ENCODE measurements at places on chromosomes 1 and 21.

- DNase-seq = no peak
Measured at GRCh38 chr1:36871146-36871971, 163.0 kb downstream of the GRIK3 start.

DNA sequence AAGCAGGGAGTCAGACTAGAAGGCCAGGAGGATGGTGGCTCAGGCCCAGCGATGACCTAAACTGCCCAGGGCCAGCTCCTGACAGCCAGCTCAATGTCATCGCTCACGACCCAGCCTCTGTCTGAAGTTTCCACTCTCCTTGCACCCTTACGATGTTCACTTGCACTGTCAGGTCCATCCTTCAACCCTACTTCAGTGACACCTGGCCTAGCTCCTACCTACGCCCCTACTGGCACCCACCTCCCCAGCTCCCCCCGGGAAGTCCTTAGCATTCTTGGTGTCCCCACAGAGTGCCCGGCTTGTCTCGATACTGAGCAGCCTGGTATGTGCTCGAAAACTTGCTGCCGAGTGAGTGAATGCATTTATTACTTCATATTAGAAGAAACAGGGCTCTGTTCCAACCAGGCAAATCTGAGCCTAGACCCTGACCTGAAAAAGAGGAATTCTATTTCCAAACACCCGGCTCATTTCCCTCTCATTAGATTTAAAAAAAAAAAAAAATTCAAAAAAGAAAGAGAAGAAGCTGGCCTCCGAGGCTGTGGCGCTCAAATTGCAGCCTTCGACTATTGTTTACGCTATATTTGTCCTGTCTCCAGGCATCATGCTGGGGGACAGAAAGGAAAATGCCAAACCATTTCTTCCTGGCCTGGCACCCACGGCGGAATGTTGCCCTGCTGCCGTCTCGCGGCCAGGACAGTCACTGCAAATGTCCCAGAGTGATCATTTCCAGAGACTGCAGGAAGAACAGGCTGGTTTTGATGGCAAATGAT is 29.8 kb upstream of the LRRC38 start:
- no peak for DNase-seq

DNA sequence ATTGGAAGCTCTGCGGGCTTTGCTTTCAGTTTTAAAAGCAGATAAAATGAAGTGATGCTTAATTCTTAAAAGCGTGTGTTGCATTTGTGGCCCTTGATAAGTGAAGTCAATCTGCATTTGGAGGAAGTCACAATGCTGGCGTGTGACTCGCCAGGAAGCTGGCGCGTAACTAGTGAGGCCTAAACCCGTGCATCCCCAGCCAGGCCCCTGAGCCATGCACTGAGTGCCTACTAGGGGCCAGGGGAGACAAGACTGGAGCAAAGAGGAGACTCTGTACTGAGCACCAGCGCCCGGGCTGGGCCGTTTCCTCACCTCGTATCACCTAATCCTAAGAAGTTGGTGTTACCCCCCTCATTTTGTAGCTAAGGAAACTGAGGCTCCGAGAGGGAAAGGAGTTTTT is 4.6 kb upstream of the DDOST start:
- DNase-seq = no peak

DNA sequence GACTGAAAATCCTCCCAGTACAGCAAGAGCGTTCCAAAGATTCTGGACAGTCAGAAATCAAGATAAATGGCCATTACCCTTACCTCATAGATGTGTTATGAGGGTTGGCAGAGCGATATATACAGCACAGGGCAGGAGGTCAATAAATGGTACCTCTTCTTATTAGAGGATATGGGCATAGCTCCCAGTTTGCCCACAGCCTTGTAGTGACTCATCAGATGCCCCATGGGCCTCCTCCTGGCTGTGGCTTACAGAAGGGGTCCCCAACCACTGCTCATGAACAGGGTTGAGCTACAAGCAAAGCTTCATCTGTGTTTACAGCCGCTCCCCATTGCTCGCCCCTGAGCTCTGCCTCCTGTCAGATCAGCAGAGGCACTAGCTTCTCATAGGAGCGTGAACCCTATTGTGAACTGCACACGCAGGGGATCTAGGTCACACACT is 7.3 kb upstream of the IFNGR2 start:
- DNase-seq = no peak

- DNase-seq = peak; percentile 68
Measured at GRCh38 chr1:178532392-178532791, 19.5 kb downstream of the TEX35 start.

GRCh38 chr21:33980276-33980916 is 64.8 kb upstream of the ATP5PO start:
- no peak for DNase-seq

DNA sequence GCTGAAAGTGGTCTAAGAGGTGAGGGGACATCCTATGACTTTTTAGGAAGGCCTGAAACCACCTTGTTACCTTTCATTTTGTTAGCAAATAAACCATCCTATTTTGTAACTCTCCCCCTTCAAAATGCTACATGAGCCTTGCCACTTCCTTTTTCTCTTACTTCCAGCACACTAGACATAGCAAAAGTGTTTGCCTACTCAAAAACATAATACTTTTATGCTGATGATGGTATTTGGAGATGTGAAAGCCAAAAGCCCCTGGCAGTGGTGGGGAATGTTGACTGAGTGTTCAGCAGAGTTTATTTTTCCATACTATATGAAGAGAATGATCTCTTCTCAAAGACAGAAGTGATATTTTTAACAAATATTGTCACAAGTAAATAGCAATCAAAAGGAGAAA is 134.2 kb downstream of the EDEM3 start:
- DNase-seq = no peak

DNA sequence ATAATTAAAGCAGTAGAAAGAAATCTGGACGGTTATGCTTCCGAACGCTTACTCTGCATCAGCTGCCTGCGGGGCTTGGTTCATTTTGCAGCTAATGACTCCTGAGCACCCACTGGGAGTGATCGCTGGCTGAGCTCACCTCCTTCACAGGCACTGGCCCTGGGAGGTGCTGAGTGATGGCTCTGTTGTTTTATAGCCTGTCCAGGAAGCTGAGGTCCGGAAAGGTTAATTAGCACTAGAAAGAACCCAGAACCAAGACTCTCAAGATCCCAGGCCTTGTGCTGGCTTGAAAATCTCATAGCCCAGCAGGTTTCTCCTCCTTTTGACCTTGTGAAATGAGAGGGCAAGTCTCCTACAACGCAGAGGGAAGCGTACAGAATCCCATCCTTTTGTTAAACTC is 226.2 kb downstream of the AJAP1 start:
- DNase-seq = no peak

GRCh38 chr21:28688381-28688780 is 304.3 kb downstream of the LTN1 start:
- DNase-seq = no peak

DNA sequence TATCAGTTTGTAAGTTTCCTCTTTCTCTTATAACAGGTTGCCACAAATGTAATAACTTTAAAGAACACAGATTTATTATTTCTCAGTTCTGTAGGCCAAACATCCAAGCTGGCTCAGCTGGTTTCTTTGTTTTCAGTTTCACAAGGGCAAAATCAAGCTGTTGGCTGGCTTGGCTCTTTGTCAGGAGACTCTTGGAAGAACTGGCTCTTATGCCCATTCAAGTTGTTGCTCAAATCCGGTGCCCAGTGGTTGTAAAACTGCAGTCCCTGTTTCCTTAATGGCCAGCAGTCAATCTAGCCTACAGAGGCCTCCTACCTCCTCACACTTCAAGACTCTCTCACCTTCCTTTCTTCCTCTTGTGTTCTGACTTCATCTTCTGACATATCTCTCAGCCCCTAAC is 1171.0 kb downstream of the MRPL39 start:
- DNase-seq = no peak

GRCh38 chr1:67333603-67334002 is 25.9 kb downstream of the IL12RB2 start:
- no peak for DNase-seq

DNA sequence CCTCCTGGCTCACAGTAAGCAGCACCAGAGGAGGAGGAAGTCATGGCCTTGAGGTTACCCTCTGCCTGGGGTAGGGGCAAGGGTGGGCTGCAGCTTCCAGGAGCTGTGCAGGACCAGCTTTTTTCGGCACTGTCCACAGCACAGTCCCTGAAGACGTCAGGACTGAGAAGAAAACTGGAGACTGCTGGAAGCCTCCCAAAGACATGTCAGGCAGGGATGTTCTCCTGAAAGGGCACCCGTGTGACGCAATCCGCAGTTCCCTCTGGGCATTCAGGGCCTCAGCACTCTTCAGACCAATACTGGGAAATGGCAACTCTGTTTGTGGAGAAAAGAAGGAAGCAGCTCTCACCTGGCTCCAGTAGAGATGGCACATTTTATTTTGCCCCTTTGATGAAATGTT is 64.8 kb upstream of the TENT5C start:
- no peak for DNase-seq
